ENCODE measurements at places on chromosomes 11 and 22.
A peak's percentile ranks its signal among the peaks of the same experiment; 100 is the strongest.

DNA sequence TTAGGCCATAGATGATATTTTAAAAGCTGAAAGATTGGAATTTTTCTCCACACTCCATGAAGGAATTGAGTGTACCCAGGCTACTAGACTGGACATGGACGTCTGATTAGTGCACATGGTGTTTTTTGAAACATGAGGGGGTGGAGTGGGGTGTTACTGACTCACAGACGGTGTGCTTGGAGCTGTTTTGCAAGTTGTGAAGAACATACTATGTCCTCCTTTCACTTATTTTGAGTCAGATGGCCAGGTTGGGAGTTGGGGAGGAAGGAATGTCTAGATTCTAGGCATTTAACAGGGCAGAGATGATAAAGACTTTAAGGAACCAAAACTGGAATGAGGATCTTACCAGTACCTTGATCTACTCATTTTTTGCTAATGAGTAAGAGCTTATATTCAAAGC is 158.1 kb upstream of the MTNR1B start:
- DNase-seq = no peak

GRCh38 chr11:130906616-130907015 is 9.7 kb downstream of the SNX19 start:
- no peak for DNase-seq

DNA sequence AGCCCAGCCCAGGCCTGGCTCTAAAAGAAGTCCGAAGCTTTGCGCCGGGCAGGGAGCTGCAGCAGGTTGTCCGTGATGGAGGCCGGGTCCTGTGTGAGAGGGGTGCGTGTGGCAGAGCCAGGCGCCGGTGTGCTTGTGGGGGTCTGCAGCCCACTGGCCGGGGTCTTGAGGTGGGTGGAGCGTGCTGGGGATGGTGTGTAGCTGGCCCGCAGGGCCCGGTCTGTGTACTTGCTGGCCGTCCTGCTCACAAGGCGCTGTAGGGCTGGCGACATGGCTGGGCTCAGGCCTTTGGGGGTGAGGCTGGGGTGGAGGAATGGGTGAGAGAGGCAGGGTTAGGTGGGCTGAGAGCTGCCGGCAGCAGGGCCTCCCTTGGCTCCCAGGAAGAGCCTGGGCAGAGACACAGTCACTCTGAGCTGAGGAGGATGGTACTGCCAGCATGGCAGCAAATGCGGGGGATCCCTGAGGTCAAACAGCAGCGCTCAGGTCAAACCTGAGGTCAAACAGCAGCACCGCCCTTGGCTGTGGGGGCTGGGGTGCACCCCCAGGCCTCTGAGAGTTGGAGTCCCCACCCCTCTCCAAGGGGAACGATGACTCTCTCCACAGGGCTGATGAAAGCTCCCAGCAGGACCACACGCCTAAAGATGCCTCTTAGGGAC is 3.2 kb downstream of the TSSK2 start:
- DNase-seq = no peak

DNA sequence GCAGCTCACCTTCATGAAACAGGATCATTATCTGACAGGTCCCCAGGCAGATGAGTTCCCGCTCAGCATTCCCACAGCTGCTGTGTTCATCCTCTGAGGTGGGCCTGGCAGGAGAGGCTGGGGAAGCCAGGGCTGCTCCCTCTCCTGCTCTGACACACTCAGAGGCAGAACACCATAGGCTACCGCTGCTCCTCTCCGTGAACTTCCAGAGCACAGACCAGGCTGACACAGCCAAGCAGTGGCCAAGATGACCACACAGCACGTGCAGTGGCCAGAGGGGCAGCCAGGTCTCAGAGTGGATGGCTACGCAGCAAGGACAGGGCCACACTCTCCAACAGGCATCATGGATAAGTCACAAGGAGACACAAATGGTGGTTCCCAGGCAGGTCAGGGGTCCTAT is 8.5 kb downstream of the PRODH start:
- no peak for DNase-seq

- DNase-seq = no peak
Measured at GRCh38 chr22:42544686-42545085, 9.1 kb upstream of the SERHL2 start.

GRCh38 chr22:17767233-17768065 is 6.8 kb downstream of the BID start:
- peak; percentile 23 for DNase-seq

DNA sequence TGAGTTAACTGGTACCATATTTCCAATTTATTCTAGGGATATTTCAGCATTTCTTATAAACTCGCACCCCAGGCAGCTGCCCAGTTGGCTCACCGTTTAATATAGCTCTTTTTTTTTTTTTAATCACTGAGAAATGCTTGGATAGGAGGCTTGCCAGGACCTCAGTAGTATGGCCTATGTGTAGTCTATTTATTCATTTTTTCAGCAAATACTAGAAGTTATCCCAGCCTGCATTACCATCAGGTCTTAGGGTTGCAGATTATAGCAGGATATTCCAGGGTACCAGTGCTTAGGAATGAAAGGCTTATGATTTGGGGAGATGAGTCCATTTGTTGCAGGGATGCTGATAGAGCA is 26.6 kb downstream of the PARVA start:
- DNase-seq = no peak

DNA sequence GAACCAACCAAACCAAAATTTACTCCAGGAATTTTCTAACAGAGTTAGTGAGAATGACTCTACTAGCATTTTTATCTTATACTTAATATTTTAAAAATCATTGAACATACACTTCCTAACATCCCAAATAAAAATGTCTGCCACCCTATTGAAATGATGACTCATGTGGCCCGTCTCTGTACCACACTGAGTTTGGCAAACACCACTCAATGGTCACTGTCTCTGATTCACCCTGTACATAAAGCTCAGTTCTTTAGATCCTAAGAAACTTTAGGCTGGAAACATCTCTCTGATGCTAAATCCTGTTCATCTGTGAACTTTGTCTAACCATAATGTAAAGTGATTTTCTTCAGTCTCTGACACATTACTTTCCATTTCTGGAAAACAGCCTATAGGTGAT is 182.0 kb downstream of the CWF19L2 start:
- no peak for DNase-seq

DNA sequence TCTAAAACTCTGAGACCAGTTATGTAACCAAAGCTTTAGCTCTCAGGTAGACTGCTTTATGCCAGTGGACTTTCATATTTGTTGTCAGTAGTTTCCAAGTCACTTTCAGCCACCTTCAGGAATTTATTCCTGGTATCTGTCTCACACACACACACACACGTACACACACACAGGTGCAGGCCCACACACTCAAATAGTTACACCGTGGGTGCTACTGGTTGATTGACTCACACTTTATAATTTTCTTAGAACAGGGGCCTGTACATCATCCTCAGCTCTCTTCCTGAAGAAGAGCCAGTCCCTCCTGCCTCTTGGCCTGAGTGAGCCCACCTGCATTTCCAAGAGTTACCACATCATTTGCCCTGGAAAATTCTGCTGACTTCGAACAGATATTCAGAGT is 555.2 kb downstream of the SOX6 start:
- no peak for DNase-seq

DNA sequence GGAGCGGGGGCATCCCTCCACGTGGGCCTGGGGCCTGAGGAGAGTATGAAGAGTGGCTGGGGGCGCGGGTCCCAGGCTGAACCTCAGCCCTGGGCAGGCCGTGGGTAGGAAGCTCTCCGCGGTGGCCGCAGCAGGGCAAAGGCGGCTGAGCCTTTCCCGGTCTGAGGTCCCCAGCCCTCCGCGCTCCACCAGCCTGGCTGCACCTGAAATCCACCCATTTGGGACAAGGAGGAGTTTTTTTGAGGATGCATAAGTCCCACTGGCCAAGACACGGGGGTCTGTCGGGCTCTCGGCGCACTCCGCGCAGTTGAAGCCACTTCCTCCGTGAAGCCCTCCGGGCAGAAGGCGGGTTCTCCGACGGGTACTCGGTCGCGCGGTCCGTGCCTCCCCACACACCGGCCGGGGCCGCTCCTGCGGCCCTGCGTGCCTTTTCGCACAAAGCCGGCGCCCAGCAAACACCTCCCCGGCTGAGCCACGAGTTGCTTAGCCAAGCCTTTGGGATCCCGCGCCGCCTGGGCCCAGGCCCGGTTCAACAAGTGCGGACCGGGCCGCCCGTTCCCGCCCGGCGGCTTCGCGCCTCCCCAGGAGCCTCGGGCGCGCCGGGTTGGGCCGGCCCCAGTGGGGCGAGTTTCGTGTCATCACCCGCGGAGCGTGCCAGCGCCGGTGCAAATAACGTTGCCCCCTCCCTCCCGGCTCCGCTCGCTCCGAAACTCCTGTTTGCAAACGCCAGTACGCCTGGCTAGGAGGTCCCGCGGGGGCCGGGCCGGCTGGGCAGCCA is 666 bp upstream of the OVOL1 start:
- no peak for DNase-seq

DNA sequence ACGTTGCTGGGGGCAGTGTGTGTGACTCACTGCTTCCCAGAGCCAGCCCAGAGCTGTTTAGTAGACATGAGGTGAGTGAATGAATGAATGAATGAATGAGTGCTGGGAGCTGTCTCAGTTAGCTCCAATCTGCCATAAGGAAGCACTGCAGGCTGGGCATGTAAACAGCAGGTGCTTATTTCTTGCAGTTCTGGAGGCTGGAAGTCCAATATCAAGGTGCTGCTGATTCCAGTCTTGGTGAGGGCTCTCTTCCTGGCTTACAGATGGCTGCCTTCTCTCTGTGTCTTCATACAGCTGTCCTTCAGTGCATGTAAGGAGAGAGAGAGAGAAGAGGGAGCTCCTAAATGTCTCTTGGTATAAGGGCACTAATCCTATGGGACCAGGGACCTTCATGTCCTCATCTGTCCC is 4.1 kb downstream of the C11orf21 start:
- DNase-seq = no peak

DNA sequence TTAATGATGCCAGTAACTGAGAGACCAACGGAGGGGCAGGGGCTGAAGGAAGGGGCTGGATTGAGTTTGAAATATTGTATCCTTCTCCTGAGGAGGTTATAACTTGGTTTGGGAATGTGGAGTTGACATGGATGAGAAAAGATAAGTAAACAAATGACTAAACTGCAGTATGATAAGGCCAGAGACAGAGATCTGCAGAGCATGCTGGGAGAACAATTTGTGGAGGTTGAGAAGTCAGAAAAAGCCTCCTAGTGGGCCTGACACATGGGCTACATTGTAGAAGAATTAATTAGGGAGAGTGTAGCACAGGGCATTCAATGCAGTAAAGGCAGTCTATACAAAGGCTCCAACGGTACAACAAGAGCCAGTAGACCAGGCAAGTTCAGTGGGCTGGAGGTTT is 55.9 kb downstream of the SPON1 start:
- no peak for DNase-seq

GRCh38 chr22:29570456-29570855 is 10.5 kb downstream of the NIPSNAP1 start:
- no peak for DNase-seq

Data from activated T-helper 1 cell treated with Interleukin-2 at 50 U/mL for 16 hours (primary cell).